Activated CD8-positive, alpha-beta memory T cell treated with anti-CD3 and anti-CD28 coated beads for 1 hour (primary cell): ENCODE measurements at places on chromosomes 5 and 9.
A peak's percentile ranks its signal among the peaks of the same experiment; 100 is the strongest.

DNA sequence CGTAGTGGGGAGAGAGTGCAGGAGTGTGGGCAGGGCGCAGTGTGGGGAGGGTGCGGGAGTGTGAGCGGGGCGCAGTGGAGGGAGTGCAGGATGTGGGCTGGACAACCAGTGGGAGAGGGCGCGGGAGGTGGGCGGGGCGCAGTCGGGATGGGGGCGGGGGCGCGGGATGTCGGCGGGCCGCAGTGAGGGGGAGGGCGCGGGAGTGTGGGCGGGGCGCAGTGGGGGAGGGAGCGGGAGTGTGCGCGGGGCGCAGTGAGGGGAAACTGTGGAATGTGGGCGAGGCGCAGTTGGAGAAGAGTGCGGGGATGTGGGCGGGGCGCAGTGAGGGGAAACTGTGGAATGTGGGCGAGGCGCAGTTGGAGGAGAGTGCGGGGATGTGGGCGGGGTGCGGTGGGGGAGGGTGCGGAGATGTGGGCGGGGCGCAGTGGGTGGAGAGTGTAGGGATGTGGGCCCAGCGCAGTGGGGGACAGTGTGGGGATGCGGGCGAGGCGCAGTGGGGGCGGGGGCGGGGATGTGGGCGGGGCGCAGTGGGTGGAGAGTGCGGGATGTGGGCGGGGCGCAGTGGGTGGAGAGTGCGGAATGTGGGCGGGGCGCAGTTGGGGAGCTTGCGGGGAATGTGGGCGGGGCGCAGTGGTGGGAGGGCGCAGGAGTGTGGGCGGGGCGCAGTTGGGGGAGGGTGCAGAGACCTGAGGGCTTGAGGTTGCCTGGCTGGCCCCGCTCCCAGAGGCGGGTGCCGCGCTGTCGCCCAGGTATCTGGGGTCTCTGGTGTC lies at the start of gene NXNL2:
Gene NXNL2 (plus strand): TSS at position 723 of the 770 bp plus-strand sequence. CDS start 257 bp downstream, outside the sequence.
- DNase-seq, result peak; percentile 20

GRCh38 chr9:13675638-13676000 lies 396.1 kb upstream of the MPDZ start:
- no peak for DNase-seq

DNA sequence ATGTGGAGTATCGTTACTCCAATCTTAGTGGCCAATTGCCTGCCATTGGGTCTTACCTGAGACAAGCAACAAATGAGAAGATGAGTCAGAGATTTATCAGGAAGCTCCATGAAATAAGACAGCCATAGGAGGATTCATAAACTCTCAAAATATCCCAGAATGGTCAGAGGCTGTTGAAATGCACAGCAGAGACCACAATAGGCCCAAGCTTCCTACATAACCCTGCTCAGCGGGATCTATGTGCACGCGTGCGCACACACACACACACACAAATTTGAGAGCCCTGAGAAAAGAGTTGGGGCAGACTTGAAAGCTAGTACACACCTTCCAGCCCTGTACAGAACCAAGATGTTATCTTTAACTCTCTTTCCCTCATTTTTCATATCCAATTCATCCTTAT lies 9.8 kb downstream of the UIMC1 start:
- DNase-seq, result no peak

DNA sequence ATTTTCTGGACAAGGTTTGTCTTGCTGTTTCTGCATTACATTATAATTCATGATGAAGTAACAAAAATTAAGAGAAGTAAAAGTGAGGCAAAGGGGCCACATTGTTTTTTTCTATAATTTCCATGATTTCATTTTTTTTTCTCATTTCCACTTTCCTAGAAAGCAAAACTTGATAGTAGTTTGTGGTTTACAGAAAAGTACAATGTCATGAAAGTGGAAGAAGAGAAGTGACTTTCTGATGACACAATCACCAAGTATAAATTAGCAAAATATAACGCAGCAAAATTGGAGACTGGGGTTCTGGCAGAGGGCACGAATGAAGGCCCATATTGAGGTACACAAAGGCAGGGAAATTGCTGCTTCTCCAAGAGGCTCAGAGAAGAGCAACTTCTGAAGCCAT lies 5.0 kb upstream of the IFNA14 start:
- DNase-seq, result no peak

- DNase-seq, result no peak
Measured at GRCh38 chr5:45113726-45114125, 305.0 kb downstream of the MRPS30 start.

DNA sequence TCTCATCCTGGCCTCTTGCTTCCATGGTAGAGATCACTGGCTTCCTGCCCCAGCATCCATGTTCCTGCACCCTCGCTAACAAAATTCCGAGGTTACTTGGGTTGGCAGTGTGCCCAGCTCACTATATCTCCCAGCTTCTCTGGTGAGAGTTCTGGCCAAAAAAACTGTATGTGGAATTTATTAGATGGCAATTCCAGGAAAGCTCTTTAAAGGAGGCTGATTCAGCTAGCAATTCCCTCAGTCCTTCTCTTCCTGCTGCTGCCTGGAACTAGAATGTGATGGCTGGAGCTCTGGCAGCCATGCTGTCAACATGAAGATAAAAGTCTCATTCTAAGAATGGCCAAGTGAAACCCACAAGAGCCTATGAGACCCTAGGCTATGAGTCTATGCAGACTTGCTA lies 88.8 kb downstream of the SECISBP2 start:
- DNase-seq, result no peak

- DNase-seq, result no peak
Measured at GRCh38 chr5:144698484-144698883, 527.8 kb downstream of the KCTD16 start.

DNA sequence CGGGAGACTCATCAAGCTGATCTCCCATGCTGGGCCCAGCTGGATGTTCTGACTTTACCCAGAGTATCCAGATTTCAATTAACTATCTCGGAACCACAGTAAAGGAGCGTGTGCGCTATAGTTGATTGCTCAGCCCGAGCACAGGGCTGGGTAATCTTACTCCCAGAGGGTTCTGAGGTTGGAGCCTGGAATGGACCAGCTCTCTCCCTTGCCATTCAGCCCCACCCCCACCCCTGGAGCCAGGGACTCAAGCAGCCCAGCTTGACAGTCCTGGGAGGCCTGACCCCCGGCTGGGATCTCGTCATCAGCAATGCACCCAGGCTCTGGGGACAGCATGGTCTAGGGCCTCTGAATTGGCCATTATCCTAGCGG lies 23.7 kb upstream of the PTGES start:
- DNase-seq, result no peak

GRCh38 chr5:1059884-1060263 lies 51.3 kb downstream of the NKD2 start:
- no peak for DNase-seq

GRCh38 chr9:68668127-68668526 lies 36.9 kb upstream of the PIP5K1B start:
- no peak for DNase-seq

GRCh38 chr5:161600156-161600555 lies 53.6 kb upstream of the GABRB2 start:
- DNase-seq, result no peak
